Activated naive CD4-positive, alpha-beta T cell treated with anti-CD3 and anti-CD28 coated beads, Interleukin-2, amount 10 ng/mL, durations not matched to agents 5 hours and 36 hours (primary cell): ENCODE measurements at places on chromosomes 12 and 14. TPM values are rescaled to one million over a fixed set of nuclear protein-coding genes. Genes with fewer than 3 reads are reported as not detected.

The KHNYN gene
- total RNA-seq, result 75.8 TPM

The AQP2 gene
- not detected for total RNA-seq

The OR6C68 gene
- total RNA-seq, result not detected

The ACTR10 gene
- 46.3 TPM for total RNA-seq

The DNAAF2 gene
- total RNA-seq, result 5.3 TPM

The EML1 gene
- total RNA-seq, result not detected

The SLC22A17 gene
- total RNA-seq, result 2.1 TPM

The LHX5 gene
- not detected for total RNA-seq

The KRT83 gene
- not detected for total RNA-seq

The ZNF385A gene
- total RNA-seq, result 0.35 TPM

The TECPR2 gene
- total RNA-seq, result 8.1 TPM

The HOXC9 gene
- total RNA-seq, result not detected

The NPFF gene
- not detected for total RNA-seq

The PTPRO gene
- total RNA-seq, result 18.4 TPM

The PLEKHH1 gene
- 0.77 TPM for total RNA-seq

The INSM2 gene
- not detected for total RNA-seq

The RAD52 gene
- 21.7 TPM for total RNA-seq

The APOF gene
- not detected for total RNA-seq

The HAL gene
- 0.33 TPM for total RNA-seq

The FSCB gene
- not detected for total RNA-seq

The PRB2 gene
- total RNA-seq, result not detected

The FAM234B gene
- 4.0 TPM for total RNA-seq

The SOCS4 gene
- total RNA-seq, result 26.9 TPM

The SERPINA5 gene
- total RNA-seq, result not detected

The CLEC2A gene
- total RNA-seq, result not detected

The MANSC4 gene
- total RNA-seq, result not detected

The INTS13 gene
- 44.7 TPM for total RNA-seq

The TMEM253 gene
- total RNA-seq, result not detected

The OR4Q2 gene
- total RNA-seq, result not detected

The MGST1 gene
- total RNA-seq, result not detected

The TMEM119 gene
- 0.63 TPM for total RNA-seq

The ANHX gene
- total RNA-seq, result not detected

The EP400 gene
- total RNA-seq, result 49.2 TPM

The FBXL14 gene
- total RNA-seq, result 26.6 TPM

The FAM186B gene
- 0.19 TPM for total RNA-seq

The ARHGDIB gene
- 1,400 TPM for total RNA-seq
